ENCODE measurements at places on chromosomes 13 and 19. TPM values are rescaled to one million over a fixed set of nuclear protein-coding genes. Genes with fewer than 3 reads are reported as not detected.
A peak's percentile ranks its signal among the peaks of the same experiment; 100 is the strongest.

ZNF426 gene
- total RNA-seq = 19.4 TPM

PLPP2 gene
- total RNA-seq = 4.6 TPM

BCAM gene
- 76.5 TPM for total RNA-seq

DNA sequence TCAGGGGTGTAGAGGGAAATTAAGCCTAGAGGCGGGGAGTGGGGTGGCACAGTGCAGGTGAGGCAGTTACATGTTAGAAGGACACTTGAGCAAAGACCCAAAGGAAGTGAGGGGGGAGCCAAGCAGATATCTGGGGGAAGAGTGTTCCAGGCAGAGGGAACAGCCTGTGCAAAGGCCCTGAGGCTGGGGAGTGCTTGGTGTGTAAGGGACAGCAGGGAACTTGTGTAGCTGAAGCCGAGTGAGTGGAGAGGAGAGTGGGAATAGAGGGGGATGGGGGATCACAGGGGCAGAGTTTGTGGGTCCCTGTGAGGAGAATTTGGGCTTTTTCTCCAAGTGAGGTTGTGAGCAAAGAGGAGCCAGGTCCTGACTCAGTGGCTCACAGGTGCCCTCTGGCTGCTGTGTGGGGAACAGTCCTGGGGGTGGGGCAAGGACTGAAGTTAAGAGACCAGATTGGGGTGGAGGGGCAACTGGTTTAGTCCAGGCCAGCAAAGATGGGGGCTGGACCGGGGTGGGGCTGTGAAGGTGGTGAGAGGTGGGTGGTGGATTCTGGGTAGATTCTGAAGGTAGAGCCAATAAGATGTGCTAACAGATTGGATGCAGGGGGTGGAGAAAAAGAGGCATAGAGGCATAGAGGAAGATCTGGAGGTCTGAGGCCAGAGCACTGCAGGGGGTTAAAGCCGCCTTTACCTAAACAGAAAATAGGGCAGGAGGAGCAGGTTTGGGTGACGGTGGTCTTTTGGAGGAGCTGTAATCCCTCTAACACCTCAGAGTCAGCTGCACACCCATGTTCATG is 75.3 kb downstream of the CACNA1A start:
- H3K27me3 ChIP-seq = no peaks in the 10 kb centered on the region
- H3K36me3 ChIP-seq = no peaks in the 10 kb centered on the region
- H3K4me3 ChIP-seq = no peak overlapping the region
- H3K4me1 ChIP-seq = no peaks in the 10 kb centered on the region
- H3K27ac ChIP-seq = no peak overlapping the region

DNA sequence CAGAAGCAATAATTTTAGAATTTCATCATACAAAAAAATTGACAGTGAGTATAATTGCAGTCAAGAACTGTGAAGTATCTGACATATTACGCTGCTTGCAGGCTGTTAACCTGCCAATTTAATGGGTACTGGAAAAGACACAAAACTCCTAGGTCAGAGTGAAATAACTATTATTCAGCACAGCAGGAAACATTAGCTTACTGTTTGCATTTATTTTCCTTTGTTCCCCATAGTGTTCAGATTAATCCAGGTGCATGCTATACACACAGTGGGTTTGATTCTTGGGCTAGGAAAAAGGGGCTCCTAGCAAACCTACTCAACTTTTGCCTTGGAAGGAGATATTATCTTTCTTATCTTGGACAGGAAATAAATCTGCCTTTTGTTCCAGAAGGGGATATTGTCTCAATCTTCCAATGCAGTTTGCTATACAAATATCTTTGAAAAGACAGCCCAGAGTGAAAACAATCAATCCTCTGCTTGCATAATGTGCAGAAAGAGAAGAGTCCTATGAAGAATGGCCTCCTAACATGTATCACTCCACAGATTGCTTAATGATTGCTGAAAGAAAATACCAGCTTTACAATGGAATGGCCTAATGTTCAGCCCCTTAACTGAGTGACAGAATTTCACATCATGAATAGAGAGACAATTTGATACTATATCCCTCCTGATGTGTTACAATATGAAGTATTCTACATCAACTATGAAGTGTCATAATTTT is 443.4 kb downstream of the TBC1D4 start:
- H3K27ac ChIP-seq = no peak overlapping the region
- H3K36me3 ChIP-seq = no peaks in the 10 kb centered on the region
- H3K4me3 ChIP-seq = no peak overlapping the region
- DNase-seq = no peak
- H3K27me3 ChIP-seq = no peaks in the 10 kb centered on the region
- H3K4me1 ChIP-seq = no peaks in the 10 kb centered on the region

- peaks cover 31% of the 10 kb centered on the region for H3K36me3 ChIP-seq
- no peak overlapping the region for H3K4me3 ChIP-seq
- no peak overlapping the region for H3K27ac ChIP-seq
- no peak for DNase-seq
- peaks cover 5% of the 10 kb centered on the region for H3K4me1 ChIP-seq
- H3K27me3 ChIP-seq = no peaks in the 10 kb centered on the region
These were observed 13.2 kb upstream of the UQCR11 start for GRCh38 chr19:1618157-1619093.

GRCh38 chr19:3179739-3180293 is 1.2 kb downstream of the S1PR4 start:
- H3K27me3 ChIP-seq = no peaks in the 10 kb centered on the region
- peaks cover 11% of the 10 kb centered on the region for H3K4me1 ChIP-seq
- no peak for DNase-seq
- H3K27ac ChIP-seq = no peak overlapping the region
- no peaks in the 10 kb centered on the region for H3K36me3 ChIP-seq
- peak overlapping the region; percentile 23 for H3K4me3 ChIP-seq

Measured in esophagus muscularis mucosa (tissue), 4 donors.